SJSA1 (cell line): ENCODE measurements at places on chromosomes 2 and 18. TPM values are rescaled to one million over a fixed set of nuclear protein-coding genes. Genes with fewer than 3 reads are reported as not detected.

Gene CHRND
- not detected in 2 replicates for total RNA-seq

- DNase-seq: no peak
Observed at GRCh38 chr18:13831864-13832508, 8.0 kb downstream of the MC5R start.

DNA sequence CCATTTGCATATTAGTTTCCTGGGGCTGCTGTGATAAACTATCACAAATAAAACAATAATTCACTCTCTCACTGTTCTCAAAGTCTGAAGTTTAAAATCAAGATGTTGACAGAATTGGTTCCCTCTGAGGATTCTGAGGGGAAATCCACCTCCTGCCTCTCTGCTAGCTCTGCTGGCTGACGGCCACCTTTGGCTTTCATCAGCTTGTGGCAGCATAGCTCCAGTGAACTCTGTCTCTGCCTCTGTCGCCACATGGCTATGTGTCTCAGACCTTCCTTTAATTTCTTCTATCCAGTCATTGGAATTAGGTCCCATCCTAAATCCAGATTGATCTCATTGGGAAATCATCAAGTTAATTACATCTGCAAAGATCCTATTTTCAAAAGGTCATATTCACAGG, 38.9 kb upstream of the TRIM43 start:
- DNase-seq: no peak

Gene ARHGEF4
- 3.9 and 6.9 TPM in 2 replicates for total RNA-seq

DNA sequence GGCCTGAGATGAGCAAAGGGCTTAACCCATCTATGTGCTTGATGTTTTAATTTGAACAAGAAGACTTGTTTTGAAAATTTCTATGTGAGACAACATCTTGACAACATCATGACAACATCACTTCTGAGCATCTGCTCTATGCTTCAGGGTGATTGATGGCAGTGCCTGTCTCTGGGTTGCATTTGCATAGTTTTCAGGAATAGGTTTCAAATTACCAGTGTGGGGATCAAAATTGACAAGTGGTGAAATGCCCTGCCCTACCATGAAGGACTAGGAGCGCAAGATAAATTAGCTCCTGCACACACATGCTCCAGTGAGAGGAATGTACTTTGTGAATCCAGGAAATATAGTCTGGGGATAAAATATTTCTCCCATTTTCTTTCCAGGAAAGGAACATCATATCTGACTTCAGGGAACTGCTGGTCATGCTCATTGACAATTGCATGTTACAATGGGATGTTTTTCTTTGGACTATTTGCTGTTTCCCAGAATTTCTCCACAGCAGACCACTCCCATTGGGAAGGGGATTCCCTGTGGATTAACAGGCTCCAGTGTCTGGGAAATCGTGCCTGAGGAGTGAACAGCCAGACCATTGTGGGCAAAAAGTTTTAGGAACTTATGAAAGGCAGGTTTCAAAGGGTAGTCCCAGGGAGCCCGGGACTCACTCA, 45.3 kb upstream of the IL1R2 start:
- no peak for DNase-seq

DNA sequence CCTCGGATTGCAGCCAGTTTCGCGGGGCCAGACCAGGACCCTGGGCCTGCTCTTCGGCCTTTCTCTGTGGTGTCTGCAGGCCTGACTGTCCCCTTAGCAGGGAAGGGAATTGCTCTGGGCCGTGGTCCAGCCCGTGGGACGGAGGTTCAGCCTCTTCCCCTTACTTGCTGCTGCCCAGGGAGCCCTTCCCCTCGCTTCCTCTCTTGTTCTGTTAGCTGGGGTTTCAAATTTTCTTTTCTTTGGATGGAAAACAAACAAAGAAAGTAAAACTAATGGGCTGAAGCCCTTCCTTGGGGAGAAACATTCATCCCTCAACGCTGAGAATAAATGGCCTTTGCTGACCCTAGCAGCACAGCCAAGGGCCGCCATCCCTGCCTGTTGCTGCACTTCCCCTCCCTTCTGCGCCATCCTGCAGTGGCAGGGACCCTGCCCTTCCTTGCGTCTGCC, 52.4 kb downstream of the ASAP2 start:
- DNase-seq: no peak

DNA sequence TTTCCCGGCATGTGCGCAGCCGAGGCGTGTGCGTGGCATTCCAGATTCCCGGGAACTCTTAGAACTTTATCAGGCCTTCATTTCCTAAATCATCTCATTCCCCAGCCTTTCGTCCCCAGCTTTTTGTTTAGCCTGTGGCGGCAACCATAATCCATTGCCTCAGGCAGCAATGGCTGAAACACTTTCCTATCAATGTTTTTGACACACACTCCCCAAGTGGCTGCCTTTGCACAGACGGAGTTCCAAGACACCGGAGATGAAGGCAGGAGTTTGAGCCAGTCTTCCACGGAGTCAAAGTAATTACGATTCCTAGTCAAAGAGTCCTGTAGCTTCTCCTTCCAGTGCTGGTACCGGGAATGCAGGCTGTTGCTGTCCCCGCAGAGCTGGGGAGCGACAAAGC, 64.8 kb downstream of the KCNG2 start:
- DNase-seq: no peak

- DNase-seq: no peak
Observed at GRCh38 chr2:19897623-19898245, 4.0 kb downstream of the TTC32 start.

Gene PXDN
- total RNA-seq: 199 and 310 TPM in 2 replicates

GRCh38 chr2:85114586-85115330, 18.4 kb upstream of the TCF7L1 start:
- DNase-seq: no peak

Gene ZNF892
- 1.9 TPM in 2 replicates for total RNA-seq

Gene FASTKD2
- 36.5 and 41.4 TPM in 2 replicates for total RNA-seq

Gene ANKRD30B
- not detected in 2 replicates for total RNA-seq

GRCh38 chr2:108949316-108950239, 39.4 kb downstream of the EDAR start:
- DNase-seq: no peak

- DNase-seq: no peak
Observed at GRCh38 chr2:57444752-57445430, 601.7 kb upstream of the VRK2 start.

- DNase-seq: no peak
Observed at GRCh38 chr2:78646533-78647364, 378.8 kb upstream of the REG3G start.

Gene CD8B2
- not detected in 2 replicates for total RNA-seq

DNA sequence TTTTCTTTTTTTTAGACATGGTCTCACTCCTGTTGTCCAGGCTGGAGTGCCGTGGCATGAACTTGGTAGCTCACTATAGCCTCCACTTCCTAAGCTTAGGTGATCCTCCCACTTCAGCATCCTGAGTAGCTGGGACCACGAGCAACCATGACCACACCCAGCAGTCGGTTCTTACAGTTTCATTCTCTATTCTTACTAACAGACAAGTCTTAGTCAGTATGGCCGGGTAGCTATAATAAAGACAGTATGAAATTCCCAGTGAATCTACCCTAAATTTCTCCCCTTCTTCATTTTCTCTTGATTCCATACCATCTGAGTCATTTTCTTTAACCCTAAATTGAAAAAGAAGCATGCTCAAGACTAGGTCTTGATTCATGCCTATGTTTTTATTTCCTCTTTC, 775.3 kb upstream of the NRXN1 start:
- DNase-seq: no peak

DNA sequence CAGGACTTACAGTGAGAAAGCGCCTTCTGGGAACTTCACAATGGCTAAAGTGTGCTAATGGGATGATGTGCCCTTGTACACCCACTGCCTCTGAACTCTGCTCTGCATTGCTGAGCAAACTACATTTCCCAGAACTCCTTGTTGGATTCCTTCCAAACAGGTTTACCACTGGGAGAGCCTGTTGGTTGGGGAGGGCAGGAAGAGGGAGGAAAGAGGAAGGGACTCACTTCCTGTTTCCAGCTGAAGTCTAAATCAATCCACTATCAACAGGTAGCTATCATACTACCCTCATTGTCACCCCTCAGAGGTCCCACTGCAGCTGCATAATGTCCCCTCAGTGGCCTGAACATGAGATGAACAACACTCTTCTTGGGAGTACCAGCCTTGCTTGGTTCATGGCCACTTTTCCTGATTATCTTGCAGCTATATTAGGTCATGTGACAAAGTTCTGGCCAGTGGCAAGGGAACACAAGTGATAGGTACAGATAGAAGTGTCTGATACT, 109.7 kb downstream of the MSH2 start:
- no peak for DNase-seq

- DNase-seq: no peak
Observed at GRCh38 chr2:37219046-37219445, 12.3 kb downstream of the CEBPZ start.

- DNase-seq: no peak
Observed at GRCh38 chr18:22731398-22731797, 201.7 kb upstream of the RBBP8 start.
